HTR-8/SVneo (cell line): ENCODE measurements at places on chromosomes 6 and 20.

DNA sequence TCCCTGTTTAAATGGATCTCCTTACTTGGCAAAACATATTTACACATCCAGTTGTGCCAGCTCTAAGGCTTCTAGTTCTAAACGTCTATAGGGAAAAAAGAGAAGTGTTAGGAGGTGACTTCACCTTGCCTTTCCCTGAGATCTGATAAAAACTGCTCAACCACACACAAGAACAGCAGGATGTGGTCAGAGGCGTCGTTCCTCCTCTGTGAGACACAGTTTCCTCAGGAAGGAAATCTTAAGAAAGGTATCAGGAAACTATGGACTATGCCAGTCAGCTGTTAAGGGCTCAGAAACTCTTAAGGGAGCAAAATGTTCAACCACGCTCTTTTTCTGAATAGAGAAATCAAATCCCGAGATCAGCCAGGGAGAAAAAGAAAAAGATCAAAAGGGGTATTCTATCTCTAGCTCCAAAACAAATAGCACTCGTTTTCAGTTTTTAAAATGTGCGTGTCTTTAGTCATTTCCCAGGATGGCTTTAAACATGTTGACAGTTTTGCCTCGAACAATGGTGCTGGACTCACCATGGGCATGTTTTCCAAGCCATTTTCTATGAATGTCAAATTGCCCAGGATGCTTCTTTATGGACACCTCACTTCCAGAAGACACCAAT is 154.5 kb downstream of the HACE1 start:
- DNase-seq, result peak; percentile 32

- no peak for DNase-seq
Observed at GRCh38 chr6:141321493-141322347, 811.0 kb upstream of the GJE1 start.

- DNase-seq, result no peak
Observed at GRCh38 chr20:42309050-42309449, 690.9 kb upstream of the CHD6 start.

- peak; percentile 91 for DNase-seq
Observed at GRCh38 chr6:41767112-41767833, 12.4 kb downstream of the FRS3 start.

DNA sequence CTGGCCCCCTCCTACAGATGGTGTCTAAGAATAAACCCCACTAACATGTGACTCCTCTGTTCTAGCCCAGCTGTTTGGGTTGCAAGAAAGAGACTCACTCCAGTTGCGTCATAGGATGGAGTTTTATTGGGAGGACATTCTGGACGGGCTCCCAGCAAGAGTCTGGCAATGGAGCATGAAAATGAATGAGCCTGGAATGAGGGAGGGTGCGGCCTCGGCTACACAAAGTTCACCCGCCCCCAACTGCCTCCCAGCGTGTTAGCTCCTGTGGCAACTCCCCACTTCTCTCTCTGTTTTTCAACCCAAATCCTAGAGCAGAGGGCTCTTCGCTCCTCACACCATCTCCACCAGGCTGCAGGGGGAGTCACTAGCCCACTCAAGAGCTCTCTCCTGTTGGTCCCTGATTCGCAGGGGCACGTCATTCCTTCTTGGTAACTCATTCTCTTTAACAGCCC is 5.1 kb upstream of the ADAM33 start:
- peak; percentile 56 for DNase-seq

- DNase-seq, result no peak
Observed at GRCh38 chr20:60228255-60228654, 270.0 kb downstream of the CDH26 start.

DNA sequence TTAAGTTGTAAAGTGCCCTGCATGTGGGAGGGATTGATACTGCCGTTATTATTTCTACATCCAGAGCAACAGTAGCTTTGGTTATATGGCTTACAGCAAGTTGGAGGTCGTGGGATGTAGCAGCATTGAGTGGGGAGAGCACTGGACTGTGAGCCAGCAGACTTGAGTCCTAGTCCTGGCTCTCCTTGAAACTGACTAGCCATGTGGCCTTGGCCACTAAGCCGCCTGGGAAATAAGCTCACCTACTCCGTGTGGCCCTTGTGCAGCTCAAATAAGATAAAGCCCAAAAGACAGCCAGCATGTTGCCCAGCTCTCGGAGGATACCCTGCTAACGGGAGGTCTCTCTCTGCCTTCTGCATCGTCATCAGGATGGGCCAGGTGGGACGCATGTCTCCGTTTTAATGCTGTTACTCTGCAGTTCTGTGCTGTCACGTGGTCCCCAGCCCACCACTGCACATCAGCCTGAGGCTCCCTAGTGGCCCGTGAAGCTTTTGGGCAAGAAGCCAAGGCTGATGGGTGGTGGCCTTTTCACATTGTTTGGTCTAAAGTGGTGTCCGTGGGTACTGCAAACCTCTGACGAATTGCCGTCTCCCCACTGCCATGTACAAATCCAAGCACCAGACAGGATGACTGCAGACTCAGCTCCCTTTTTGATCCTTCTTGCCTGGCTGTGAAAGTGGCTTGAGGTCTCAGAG is 7.9 kb downstream of the EPB41L1 start:
- DNase-seq, result no peak

DNA sequence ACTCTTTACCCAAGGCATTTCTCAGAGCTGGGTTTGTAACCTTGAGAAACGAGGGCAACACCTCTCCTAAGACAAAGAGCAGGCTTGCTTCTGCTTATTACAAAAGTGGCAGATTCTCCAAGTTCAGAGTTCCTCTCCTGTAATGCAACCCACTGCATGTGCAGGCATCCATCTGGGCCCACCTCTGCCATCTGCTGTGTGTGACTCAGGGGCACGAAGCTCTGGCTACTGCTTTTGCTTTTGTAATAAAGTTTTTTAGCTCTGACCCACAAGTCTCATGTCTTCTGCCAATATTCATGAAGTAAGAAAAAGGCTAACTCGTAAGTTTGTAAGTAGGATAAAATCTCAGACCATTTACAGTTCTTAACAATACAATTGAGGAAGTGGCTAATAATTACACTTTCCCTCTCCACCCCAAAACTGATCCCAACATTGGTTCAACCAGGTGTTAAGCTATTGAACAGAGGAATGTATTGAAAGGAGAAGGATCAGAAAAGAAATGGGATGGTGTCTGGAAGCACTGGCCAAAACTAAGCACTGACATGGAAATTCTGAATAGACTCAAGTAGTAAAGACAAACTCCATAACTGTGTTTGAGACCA is 51.7 kb upstream of the SMLR1 start:
- DNase-seq, result no peak

DNA sequence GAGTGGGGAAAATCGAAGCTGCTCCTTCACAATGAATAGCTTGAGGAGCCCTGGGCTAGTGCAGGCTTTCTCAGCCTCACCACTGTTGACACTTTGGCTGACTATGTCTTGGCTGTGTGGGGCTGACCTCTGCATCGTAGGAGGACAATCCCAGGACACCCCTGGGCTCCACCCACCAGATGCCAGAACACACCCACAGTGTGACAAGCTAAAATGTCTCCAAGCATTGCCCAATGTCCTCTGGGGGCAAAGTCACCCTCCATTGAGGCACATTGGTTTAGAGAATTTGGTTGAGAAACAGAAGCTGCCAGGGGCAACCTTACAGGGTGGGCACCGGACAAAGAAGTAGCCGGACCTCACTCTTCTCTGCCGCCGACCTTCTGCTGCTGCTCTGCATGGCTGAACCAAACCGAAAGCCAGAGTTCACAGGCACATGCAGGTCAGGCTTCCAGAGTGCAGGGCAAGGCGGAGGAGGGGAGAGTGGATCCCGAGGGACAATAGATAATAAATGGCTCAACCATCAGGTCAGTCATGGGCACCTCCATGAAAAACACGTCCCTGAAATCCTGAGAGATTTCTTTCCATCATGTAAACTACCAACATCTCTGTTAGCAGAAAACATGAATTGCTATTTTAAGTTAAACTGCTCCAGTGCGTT is 189.0 kb downstream of the LRFN2 start:
- no peak for DNase-seq
